CD4-positive, alpha-beta T cell treated with Interleukin-12 subunit alpha and Interleukin-12 subunit beta, for 1 hour (primary cell): ENCODE measurements at places on chromosomes 7 and 10.
A peak's percentile ranks its signal among the peaks of the same experiment; 100 is the strongest.

DNA sequence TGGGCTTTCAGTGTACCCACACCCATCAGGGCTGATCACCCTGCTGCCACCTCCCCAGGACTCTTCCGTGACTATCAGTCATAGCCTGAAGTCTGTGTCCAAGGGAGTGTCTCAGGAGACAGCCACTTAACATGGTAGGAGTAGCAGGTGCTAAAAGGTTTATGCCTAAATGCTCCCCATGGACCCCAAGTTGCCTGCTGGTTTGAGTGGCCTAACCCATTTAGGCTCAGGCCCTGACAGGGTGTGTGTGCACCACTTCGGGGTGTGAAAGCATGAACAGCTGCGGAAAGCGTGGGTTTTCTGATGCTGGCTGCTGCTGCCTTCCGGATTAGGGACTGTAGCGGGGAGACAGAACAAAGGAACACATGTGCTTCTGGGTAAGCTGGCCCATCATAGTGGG, 93.2 kb upstream of the SAMD8 start:
- DNase-seq, result no peak

DNA sequence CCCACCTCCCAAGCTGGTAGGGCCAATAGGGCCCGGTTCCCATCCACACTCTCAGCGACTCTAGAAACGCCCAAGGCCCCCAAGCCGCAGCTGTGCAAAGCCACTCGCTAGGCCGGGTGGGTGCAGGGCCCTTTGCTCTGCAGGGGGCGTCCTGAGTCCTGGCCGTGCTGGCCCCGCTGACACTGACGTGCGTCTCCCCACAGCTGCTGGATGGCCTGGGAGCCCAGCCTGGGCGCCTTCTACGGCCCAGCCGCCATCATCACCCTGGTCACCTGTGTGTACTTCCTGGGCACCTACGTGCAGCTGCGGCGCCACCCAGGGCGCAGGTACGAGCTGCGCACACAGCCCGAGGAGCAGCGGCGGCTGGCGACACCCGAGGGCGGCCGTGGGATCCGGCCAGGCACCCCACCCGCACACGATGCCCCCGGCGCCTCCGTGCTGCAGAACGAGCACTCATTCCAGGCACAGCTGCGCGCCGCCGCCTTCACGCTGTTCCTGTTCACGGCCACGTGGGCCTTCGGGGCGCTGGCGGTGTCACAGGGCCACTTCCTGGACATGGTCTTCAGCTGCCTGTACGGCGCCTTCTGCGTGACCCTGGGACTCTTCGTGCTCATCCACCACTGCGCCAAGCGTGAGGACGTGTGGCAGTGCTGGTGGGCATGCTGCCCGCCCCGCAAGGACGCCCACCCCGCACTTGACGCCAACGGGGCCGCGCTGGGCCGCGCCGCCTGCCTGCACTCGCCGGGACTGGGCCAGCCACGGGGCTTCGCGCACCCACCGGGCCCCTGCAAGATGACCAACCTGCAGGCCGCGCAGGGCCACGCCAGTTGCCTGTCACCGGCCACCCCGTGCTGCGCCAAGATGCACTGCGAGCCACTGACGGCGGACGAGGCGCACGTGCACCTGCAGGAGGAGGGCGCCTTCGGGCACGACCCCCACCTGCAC, 31.6 kb upstream of the KNDC1 start:
- DNase-seq, result no peak

DNA sequence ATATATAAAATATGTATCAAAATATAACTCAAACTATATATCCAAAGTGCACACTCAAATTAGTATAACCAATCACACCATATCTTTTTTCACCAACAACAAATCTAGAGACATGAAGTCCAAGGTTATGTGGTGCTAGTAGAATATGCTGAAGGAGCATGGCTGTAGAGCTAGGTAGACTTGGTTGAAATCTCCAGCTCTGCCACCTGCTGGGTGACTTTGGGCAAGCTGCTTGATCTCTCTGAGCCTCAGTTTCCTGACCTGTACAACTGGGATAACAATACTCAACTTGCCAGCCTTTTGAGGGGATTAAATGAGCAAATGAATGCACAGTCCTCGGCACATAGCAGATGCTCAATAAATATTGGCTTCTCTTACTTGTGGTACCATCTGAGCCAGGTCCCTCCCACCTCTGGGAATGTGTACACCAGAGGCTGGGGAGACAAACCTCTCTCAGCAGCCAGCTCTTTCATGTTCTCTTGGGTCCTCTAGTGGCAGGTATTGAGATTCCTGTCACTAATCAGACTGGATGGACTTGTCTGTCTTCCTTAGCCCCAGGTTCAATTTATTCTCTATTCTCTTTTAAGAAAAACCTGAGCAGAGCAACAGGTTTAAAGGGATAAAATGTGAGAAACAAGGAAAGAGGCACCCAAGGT, 94.3 kb upstream of the PDE1C start:
- no peak for DNase-seq

- DNase-seq, result peak; percentile 11
These were observed 36.1 kb downstream of the UBTD1 start for GRCh38 chr10:97534746-97535367.

DNA sequence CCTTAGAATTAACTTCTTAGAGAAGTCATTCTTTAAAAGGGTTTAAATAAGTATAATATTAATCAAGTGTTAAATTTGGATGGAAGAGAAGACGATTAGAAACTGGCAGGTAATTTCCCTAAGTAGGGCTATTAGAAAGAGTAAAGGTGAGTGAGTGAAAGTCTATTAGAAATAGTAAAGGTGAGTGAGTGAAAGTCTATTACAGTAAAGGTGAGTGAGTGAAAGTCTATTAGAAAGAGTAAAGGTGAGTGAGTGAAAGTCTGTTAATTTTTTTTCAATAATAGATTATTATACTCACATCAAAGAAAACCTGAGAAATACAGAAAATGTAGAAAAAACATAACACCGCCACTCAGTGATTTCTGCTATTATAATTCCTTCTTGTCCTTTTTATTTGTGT, 10.8 kb upstream of the HBP1 start:
- no peak for DNase-seq

DNA sequence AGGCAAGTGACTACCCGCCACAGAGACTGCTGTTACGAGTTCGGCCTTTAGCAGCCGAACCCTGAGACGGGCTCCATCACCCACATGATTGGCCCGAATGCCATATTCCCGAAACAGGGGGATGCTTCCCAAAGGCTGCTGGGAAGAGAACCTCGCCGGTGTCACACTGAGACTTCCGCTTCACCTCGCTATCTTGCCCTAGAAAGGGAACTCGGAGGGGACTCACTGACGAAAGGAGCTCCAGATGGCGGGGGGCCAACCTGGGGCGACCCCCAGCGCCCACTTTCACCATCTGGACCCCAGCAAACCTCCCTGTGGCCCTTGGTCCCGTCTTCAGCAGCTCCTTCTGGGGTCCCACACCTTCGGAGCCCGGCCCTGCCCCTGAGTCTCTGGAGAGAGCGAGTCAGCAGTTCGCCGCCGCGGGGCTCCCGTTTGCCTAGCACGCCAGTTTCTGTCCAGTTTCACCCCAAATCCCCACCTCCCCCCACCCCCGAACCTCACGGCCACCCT, 529 bp downstream of the HPS1 start:
- DNase-seq, result peak; percentile 23

GRCh38 chr7:77944183-77945182, 145.9 kb downstream of the PHTF2 start:
- DNase-seq, result no peak

- DNase-seq, result no peak
These were observed 960.5 kb downstream of the GATA3 start for GRCh38 chr10:9015005-9015404.

DNA sequence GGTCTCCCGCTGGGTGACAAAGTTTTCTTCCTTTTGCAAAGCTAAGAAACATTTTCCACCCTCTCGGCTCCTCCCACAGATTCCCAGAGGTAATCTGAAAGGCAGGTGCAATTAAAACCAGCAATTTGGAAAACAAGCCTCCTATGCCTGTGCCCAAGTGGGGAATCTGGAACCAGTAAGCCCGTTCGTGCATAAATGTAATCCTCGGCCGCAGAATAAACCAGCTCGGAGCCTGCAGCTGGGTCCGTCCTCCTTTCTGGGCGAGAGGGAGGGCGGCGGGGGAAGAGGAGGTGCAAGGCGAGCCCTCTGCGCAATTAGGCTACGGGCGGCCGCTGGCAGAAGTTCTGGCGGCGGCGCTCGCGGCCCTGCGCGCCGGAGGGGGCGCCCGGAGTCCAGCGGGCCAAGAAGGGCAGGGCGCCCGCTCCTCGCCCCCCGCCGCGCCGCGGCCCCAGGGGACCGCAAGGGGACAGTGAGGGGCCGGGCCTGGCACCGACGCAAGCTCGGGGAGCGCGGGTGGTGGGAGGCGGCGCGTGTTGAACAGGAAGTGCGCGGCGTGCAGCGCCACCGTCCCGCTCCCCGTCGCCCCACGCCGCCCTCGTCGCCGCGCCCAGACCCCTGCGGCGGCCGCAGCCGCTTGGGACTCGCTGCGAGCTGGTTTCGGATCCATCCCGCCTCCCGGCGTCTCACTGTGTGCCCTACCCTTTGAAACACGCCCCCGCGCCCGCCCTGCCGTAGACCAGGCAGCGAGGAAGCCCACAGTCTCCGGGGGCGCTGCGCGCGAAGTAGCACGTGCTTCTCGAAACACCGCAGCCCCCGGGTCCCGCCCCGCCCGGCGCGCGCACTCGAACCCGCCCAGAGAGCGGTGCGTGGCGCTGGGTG, at the start of gene PRKAG2:
PRKAG2 (minus strand) TSS at position 217 of the 879 bp plus-strand sequence. CDS start 495 bp downstream, outside the sequence.
- DNase-seq, result peak; percentile 71

DNA sequence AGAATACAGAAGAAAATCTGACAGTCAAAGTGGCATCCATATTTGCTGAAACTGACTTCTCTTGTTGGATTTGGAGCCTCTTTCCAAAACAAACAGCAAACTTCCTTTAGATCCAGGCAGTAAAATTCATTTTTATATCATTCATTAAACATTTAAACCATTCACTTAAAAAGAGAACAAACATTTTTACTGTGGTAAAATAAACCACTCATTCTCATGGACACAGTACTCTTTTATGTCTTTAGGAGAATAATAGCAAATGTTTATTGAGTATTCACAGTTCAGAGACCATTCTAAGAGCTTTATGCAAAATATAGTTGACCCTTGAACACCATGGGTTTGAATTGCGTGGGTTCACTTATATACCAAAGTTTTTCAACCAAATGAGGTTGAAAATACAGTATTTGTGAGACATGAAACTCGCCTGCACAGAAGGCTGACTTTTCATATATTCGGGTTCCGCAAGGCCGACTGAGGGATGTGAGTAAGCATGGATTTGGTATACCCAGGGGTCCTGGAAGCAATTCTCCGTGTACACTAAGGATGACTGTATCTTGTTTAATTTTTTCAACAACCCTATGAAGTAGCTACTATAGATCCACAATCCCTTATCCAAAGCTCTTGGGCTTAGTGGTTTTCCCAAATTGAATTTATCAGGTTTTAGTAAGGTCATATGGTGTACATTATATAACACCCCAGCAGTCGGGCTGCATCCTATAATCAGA, 49.1 kb downstream of the ATXN7L1 start:
- DNase-seq, result no peak

GRCh38 chr10:75003891-75004290, 107.6 kb upstream of the SAMD8 start:
- no peak for DNase-seq
